ENCODE measurements at places on chromosomes 7 and 10. TPM values are rescaled to one million over a fixed set of nuclear protein-coding genes. Genes with fewer than 3 reads are reported as not detected.

The CALHM2 gene
- polyA plus RNA-seq, result not detected

The STK32C gene
- 36.2 TPM for polyA plus RNA-seq

The BUD31 gene
- 200 TPM for polyA plus RNA-seq

The NOS3 gene
- polyA plus RNA-seq, result not detected

The C7orf57 gene
- polyA plus RNA-seq, result not detected

The CASD1 gene
- polyA plus RNA-seq, result 187 TPM

The STOX1 gene
- 1.2 TPM for polyA plus RNA-seq

The SUN3 gene
- polyA plus RNA-seq, result not detected

The PAX4 gene
- not detected for polyA plus RNA-seq

The MSRB2 gene
- 15.3 TPM for polyA plus RNA-seq

The PFKP gene
- 27.9 TPM for polyA plus RNA-seq

The A1CF gene
- not detected for polyA plus RNA-seq

The AMPH gene
- polyA plus RNA-seq, result 34.7 TPM

The GPER1 gene
- not detected for polyA plus RNA-seq

The C10orf62 gene
- not detected for polyA plus RNA-seq

The STEAP1 gene
- not detected for polyA plus RNA-seq

The SDK1 gene
- polyA plus RNA-seq, result 4.2 TPM

The ENKUR gene
- 2.6 TPM for polyA plus RNA-seq

The EBLN1 gene
- polyA plus RNA-seq, result not detected

The TFEC gene
- not detected for polyA plus RNA-seq

The TYW1B gene
- polyA plus RNA-seq, result 0.97 TPM

The LLCFC1 gene
- not detected for polyA plus RNA-seq
